Mammary epithelial cell (primary cell): ENCODE measurements at places on chromosomes 1 and 21. TPM values are rescaled to one million over a fixed set of nuclear protein-coding genes. Genes with fewer than 3 reads are reported as not detected.

- DNase-seq: no peak
These were observed 35.2 kb downstream of the CFAP57 start for GRCh38 chr1:43207229-43207853.

GRCh38 chr1:114956570-114956969, 73.1 kb upstream of the TSHB start:
- DNase-seq: peak; percentile 23

Gene EXTL1
- total RNA-seq: 6.8 TPM

DNA sequence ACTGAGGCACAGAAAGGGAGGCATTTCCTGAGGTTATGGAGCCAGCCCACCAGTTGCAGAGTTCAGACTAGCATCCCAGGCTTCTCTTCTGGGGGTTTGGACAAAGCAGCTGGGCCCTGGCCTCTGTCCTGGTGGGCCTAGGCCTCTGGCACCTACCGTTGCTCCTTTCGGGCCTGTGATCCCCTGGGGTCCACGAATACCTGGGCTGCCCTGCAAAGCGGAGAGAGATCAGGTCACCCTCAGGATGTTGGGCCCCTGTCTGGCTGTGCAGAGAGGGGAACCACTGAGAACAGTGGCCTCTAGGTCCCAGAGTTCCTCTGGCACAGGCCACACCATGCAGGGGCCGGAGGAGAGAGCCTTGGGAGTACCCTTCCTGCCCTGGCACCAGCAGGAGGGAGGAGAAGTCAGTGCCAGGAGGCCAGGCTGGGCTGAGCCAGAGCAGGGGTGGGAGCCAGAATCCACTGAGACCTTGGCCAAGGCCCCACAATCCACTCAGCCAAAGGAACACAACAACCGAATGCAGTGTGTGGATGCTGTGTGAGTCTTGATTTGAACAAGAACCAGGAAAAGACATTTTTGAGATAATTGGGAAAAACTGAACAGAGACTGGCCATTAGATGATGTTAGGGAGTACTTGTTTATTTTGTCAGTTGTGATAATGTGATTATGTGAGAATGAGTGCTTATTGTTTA, 8.9 kb downstream of the COL9A2 start:
- DNase-seq: no peak

- peak; percentile 22 for DNase-seq
These were observed 28.9 kb downstream of the OBSCN start for GRCh38 chr1:228236744-228237143.

DNA sequence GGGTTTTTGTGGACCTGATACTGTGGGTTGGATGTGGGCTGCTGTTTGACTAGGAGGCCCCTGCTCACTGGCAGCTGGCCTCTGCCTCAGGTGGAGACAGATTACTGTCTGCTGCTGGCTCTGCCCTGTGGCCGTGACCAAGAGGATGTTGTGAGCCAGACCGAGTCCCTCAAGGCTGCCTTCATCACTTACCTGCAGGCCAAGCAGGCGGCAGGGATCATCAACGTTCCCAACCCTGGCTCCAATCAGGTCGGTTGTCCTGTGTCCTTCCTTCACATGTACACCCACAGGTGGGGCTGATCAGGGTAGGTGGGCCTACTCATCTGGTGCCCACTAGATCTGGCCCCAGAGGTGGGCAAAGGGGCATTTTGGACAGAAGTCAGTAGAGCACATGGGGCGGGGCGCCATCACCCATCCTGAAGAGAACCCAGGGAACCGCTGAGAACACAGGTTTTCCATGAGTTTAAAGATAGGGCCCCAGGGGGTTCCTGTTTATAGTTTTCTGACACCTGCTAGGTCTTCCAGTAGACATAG, 37.2 kb downstream of the ZBTB17 start:
- no peak for DNase-seq

- DNase-seq: no peak
These were observed 1.9 kb downstream of the DDAH1 start for GRCh38 chr1:85462931-85463649.

- DNase-seq: peak; percentile 40
These were observed 88.4 kb downstream of the GTF2B start for GRCh38 chr1:88802950-88803349.

DNA sequence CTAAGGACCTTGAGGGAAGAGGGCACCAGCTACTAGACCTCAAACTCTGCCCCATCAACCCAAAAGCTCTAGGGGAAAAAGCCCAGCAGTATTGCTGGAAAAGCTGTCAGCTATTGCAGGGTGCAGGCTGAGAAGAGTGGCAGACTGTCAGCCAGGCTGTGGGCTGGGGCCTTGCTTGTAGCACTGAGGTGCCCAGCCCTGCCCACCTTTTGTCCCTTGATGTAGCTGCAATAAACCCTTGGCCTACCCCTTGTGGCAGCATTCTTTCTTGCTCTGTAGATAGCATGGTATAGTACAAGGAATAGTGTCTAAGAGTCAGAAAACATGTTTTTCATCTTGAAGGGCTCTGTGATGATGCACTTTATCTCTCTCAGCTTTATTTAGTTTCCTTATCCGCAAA, 39.4 kb downstream of the CDC14A start:
- no peak for DNase-seq

- no peak for DNase-seq
These were observed 54.0 kb downstream of the ZNF281 start for GRCh38 chr1:200355801-200356200.

Gene IFFO2
- 78.5 and 94.8 TPM in 2 replicates for total RNA-seq

DNA sequence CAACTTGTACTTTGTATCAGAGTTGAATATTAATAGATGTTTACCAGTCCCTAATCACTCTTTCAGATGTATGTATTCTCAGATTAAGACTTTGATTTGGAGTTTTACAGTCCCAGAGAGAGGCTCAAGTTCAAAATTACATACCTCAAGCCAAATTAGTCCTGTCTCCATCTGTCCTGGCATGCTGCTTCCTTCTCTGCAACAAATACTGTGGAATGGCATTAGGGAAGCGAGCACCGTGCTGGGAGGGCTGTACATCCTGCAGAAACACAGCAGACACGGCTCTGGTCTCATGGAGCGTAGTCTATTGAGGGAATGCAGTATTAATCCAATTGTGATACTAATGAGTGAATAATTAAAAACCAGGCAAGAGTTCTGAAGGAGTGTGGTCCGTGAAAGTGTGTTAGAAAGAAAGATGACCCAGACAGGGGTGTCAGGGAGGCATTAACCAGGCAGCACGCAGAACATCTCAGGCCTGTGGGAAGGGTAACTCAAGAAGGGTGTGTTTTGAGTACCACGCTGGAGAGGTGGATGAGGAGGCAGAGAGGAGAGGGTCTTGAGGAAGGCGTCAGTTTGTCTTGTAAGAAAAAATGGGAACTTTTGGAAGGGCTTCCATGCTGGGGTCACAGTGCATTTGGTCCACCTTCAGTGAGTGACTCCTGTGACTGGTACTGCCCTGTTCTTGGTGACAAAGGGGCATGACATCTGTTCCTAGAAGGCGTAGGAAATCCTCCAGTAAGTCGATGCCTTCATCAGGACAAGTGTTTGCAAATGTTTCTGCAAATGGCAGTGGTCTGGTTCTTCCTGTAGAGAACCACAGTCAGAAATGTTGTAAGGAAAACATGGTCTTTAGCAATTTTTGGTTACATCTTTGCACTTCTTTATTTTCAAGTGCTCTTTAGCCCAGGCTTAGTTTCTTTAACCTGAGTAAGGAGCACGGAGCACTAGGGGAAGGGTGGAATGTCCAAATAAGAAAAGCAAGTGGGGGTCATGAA, 1.6 kb downstream of the RAB4A start:
- no peak for DNase-seq

DNA sequence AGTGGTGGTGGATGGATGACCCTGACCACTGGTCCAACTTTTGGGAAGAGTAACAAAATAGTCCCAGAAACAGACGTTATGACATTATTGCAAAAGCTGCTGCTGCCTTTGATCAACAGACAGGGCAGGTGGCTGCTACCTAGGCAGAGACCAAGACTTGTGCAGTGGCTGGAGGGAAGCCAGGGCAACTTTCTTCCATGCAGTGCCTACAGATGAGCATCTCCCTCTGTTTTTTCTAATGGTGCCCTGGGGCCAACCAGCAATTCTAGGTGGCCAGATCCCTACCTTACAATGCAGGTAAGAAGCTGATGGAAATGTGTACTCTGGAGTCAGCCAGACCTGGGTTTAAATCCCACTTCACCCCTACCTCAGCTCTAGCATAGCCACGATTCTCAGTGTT, 283.1 kb upstream of the POU3F1 start:
- no peak for DNase-seq

GRCh38 chr1:43622471-43622870, 27.5 kb upstream of the KDM4A start:
- DNase-seq: no peak

GRCh38 chr1:7912743-7913557, 27.7 kb downstream of the TNFRSF9 start:
- DNase-seq: no peak

GRCh38 chr1:119012383-119012782, 24.2 kb upstream of the TBX15 start:
- peak; percentile 75 for DNase-seq

GRCh38 chr1:61424382-61424781, 300.6 kb downstream of the TM2D1 start:
- DNase-seq: peak; percentile 72

DNA sequence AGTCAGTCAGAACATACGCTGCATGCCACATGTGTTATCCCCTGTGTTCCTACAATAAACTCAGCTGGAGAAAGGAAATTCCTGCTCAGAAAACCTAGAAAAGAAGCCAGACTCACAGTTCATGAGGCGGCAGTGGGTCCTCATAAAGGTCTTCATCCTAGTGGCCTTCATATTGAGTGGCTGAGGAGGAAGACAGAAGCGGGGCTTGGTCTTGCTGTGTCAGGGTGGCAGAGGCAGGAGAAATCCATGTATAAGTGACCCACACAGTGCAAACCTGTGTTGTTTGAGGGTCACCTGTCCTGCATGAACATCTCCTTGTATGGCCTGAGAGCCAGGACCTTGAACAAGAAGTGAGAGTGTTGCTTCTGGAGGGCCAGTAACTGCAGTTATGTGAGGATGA, 4.0 kb upstream of the WNT3A start:
- DNase-seq: no peak

Gene LCE1D
- not detected in 2 replicates for total RNA-seq
